ENCODE measurements at places on chromosomes 1 and 21. TPM values are rescaled to one million over a fixed set of nuclear protein-coding genes. Genes with fewer than 3 reads are reported as not detected.

The IRF6 gene
- total RNA-seq = 0.41 TPM

DNA sequence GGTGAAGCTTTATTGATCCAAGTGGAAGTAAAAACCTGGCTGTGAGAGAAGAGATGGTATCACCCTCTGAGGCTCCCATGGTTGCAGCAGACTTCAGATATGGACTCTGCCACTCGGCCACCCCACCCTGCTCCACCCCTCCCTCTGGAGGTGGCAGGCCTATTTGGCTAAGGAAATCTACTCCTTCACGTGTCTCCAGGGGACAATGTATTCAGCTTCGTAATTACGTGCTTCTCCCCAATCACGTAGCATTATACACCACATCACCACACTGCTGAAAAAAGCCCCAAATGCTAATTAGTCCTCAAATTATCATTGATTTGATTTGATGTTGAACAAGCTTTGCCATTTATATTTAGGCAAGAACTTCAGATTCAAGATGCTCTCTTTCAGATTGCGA lies 220.7 kb downstream of the OMA1 start:
- no peak for DNase-seq

- DNase-seq = no peak
These were observed 27.7 kb downstream of the RRAGC start for GRCh38 chr1:38831731-38832369.

DNA sequence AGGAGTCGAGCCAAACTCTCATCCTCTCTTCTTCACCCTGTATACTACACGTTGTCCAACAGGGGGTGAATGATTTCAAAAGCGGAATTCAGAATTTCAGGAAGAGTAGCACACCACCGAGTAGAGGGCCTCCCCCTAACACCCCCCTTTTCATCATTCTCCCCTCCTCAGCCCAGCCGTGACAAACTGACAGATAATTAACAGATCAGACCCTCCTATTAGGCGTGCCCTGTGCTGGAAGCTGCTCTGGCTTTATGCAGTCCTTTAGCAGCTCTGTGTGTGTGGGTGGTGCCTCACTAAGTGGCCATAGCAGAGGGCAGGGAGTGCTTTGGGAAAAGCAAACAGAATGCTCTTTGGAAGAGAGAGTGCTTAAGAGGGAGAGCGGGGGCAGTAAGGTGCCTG lies 44.3 kb downstream of the PEX14 start:
- no peak for DNase-seq

- DNase-seq = no peak
These were observed 87.1 kb upstream of the ROR1 start for GRCh38 chr1:63686696-63687095.

DNA sequence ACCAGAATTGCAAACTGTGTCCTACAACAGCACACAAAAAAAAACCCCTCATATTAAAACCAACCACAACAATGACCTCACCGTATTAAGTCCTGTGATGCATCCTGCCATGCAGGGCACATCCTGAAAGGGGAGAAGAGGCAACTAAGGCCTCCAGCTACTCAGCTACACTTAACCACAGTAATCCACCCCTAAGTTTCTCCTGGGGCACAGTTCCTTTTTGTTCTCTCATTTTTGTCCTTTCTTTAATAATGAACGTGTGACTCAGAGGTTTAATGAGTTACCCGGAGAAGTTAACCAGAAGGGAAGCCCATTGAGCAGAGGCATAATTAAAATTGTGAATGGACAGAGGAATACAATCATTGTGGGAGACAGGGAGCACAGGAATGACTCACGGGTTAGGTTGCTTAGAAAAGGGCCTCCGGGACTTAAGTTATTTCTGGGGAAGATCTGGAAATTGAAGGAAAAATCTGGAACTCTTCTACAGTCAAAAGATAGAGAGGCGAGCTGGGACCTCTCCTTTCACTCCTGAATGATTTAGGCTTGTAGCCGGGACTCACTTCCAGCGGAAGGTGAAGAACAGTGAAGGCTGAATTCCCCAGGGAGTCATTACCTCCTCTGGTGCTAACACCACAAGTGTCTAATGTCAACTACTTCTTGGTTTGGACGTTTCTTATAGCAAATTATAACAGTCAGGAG lies 36.9 kb upstream of the HIVEP3 start:
- DNase-seq = no peak

All from frontal cortex (tissue), 4 donors.